ENCODE measurements at places on chromosomes 12 and 14.

DNA sequence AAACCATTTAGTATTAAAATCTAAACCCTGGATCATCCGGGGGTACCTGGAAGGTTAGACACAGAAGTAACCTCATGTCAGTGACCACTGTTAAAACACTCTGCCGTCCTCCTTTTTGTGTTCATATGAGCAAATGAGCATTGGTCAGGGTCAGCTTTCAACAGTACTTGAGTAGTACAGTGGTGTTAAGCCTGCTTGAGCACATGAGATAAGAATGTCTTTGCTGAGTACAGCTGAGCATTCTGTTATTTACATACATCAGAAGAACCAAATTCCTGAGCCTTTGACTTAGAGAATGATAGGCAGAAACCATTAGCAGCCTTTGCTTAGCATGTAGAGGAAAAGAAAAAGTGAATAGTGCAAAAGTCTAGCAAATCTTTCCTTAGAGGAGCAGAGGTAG, 38.6 kb upstream of the LRTM2 start:
- H3K4me1 ChIP-seq = peaks cover 20% of the 10 kb centered on the region
- H3K36me3 ChIP-seq = peaks cover 5% of the 10 kb centered on the region
- H3K27me3 ChIP-seq = no peaks in the 10 kb centered on the region

GRCh38 chr12:13205809-13206559, 9.5 kb downstream of the EMP1 start:
- H3K27me3 ChIP-seq = no peaks in the 10 kb centered on the region
- H3K27ac ChIP-seq = peak overlapping the region; percentile 97
- DNase-seq = no peak
- H3K4me1 ChIP-seq = peaks cover 100% of the 10 kb centered on the region

GRCh38 chr14:90246936-90247335, 9.4 kb upstream of the PSMC1 start:
- H3K36me3 ChIP-seq = no peaks in the 10 kb centered on the region
- peaks cover 10% of the 10 kb centered on the region for H3K27me3 ChIP-seq
- no peaks in the 10 kb centered on the region for H3K4me1 ChIP-seq
- no peak overlapping the region for H3K27ac ChIP-seq

DNA sequence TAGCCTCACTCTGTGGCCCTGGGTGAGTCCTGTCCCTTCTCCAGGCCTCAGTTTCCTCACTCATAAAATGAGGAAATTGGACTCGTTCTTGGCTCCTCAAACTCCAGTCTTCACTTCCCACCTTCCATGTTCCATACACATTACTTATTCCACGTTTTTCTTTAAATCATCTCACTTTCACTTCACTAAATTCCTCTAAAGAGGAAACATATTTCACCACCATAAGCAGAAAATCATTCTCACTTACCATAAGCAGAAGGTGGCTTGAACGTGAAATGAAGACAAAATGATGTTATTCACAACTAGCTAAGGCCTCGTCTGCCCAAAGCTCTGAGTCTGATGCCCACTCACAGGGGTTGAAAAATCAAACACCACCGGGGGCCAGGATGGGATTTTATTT, 278.3 kb downstream of the ADGRD1 start:
- no peak for DNase-seq
- no peak overlapping the region for H3K4me3 ChIP-seq
- peaks cover 9% of the 10 kb centered on the region for H3K4me1 ChIP-seq

- no peak for DNase-seq
- H3K27me3 ChIP-seq = no peaks in the 10 kb centered on the region
Measured at GRCh38 chr12:119631930-119632678, 35.8 kb upstream of the PRKAB1 start.

- no peaks in the 10 kb centered on the region for H3K27me3 ChIP-seq
- H3K4me1 ChIP-seq = no peaks in the 10 kb centered on the region
- no peak overlapping the region for H3K27ac ChIP-seq
- DNase-seq = no peak
- no peak overlapping the region for H3K4me3 ChIP-seq
Measured at GRCh38 chr12:62481843-62482540, 15.4 kb downstream of the MON2 start.

DNA sequence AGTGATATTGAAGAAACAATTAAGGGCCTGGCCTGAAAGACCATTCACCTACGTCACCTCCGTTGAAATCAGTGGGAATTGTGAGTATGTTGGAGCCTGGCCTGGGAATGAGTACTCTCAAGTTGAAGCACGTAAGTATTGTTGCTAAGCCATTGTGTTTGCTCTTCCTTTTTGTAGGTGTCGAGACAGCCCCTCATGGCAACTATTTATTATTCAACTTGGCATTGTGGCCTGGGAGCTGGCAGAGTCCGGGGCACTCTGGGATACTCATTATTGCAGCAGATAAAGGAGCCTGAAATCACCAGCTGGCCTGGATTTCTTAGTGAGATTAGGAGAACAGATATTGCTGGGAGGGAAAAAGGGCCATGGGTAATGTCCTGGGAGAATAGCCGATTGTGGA, 147.4 kb downstream of the C12orf75 start:
- H3K36me3 ChIP-seq = no peaks in the 10 kb centered on the region
- no peaks in the 10 kb centered on the region for H3K27me3 ChIP-seq
- H3K4me1 ChIP-seq = no peaks in the 10 kb centered on the region
- DNase-seq = no peak

DNA sequence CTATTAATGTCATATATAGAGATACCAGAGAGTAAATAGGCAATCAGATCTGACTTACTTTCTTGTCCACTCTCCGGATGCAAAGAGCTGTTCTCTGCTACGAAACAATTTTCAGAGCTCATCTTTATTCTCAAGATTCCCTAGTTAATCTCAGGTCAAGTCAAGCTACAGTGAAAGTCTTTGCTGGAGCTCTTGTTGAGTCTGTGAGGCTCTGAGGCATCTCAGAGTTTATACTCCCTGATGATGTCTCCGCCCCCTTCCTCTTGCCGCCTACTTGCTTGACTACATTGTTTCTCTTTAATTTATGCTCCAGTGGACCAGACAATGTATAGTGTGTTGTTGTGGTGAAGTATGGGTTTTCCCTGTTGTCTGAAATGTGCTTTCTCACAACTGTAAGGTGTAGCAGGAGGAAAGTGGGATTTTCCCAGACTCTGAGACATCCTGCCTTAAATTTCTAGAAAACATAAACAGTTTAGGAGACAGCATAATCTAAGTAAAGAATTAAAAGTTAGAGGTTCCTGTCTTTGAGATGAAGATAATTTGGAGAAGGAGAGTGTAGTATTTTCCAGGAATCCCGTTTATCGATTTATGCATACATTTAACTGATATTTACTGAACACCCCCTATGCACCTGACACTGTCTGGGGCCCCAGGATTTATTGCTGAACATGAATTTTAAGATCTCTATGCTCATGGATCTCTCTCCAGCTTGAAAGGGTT, at the start of gene CD69:
CD69 (minus strand) TSS at position 203 of the 720 bp plus-strand sequence; CDS start at position 122, 81 bp downstream.
- no peaks in the 10 kb centered on the region for H3K36me3 ChIP-seq
- H3K27ac ChIP-seq = peak within 1 kb of the TSS; percentile 5
- H3K4me3 ChIP-seq = peak within 1 kb of the TSS; percentile 27
- H3K27me3 ChIP-seq = no peaks in the 10 kb centered on the region
- DNase-seq = no peak

- H3K4me1 ChIP-seq = peaks cover 15% of the 10 kb centered on the region
- H3K27me3 ChIP-seq = no peaks in the 10 kb centered on the region
- H3K36me3 ChIP-seq = no peaks in the 10 kb centered on the region
- H3K27ac ChIP-seq = no peak overlapping the region
Measured at GRCh38 chr12:87513536-87514280, 515.5 kb downstream of the C12orf50 start.

DNA sequence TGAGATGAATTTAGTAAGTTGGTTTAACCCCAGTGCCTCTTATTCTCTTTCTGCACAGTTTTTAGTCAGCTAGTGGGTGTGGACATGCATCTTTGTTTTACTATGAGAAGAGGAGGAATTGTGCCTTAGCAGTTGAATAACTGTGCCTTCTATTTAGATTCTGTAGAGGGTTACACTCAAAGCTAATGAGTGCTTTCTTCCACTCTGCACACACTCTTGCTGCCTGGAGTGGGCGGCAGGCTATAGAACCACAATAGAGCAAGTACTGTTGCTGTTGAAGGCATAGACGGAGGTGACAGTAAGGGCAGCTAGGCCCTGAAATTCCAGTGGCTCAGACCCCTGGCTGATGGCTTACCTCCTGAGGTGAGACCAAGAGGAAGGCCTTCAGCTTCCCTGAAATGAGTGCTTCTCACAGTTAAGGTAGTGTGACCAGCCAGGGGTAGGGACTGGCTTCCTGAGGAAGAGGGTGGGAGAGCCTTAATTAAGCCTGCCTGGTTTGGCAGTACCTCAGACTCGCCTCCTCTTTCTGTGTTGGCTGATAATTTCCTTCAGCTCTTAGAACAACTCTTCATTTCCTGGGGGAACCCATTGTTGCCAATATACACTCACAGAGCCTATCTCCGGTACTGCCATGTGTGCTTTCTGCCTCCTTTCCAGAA, 24.7 kb downstream of the SUSD6 start:
- no peaks in the 10 kb centered on the region for H3K36me3 ChIP-seq
- DNase-seq = no peak
- H3K4me3 ChIP-seq = no peak overlapping the region
- peak overlapping the region; percentile 78 for H3K27ac ChIP-seq

- DNase-seq = no peak
- H3K4me3 ChIP-seq = no peak overlapping the region
- H3K4me1 ChIP-seq = no peaks in the 10 kb centered on the region
- H3K36me3 ChIP-seq = no peaks in the 10 kb centered on the region
- no peak overlapping the region for H3K27ac ChIP-seq
- peaks cover 76% of the 10 kb centered on the region for H3K27me3 ChIP-seq
Measured at GRCh38 chr12:106599302-106599701, 16.5 kb downstream of the RFX4 start.

DNA sequence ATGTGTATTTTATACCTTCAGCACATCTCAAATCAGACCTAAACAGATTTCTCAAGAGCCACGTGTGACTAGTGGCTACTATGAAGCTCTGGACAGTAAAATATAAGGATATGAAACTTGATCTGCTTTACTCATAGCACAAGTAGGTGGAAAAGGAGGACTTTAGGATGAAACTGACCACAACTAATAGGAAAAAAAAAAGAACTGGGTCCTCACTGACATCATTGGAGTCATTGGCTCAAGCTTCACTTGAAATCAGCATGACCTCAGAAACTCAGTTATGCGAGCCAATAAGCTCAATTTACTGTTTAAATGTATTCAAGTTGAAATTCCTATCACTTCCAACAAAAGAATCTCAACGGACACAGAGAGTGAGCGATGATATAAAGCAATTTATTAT, 34.1 kb upstream of the CIT start:
- DNase-seq = no peak
- H3K36me3 ChIP-seq = no peaks in the 10 kb centered on the region
- no peaks in the 10 kb centered on the region for H3K4me1 ChIP-seq

DNA sequence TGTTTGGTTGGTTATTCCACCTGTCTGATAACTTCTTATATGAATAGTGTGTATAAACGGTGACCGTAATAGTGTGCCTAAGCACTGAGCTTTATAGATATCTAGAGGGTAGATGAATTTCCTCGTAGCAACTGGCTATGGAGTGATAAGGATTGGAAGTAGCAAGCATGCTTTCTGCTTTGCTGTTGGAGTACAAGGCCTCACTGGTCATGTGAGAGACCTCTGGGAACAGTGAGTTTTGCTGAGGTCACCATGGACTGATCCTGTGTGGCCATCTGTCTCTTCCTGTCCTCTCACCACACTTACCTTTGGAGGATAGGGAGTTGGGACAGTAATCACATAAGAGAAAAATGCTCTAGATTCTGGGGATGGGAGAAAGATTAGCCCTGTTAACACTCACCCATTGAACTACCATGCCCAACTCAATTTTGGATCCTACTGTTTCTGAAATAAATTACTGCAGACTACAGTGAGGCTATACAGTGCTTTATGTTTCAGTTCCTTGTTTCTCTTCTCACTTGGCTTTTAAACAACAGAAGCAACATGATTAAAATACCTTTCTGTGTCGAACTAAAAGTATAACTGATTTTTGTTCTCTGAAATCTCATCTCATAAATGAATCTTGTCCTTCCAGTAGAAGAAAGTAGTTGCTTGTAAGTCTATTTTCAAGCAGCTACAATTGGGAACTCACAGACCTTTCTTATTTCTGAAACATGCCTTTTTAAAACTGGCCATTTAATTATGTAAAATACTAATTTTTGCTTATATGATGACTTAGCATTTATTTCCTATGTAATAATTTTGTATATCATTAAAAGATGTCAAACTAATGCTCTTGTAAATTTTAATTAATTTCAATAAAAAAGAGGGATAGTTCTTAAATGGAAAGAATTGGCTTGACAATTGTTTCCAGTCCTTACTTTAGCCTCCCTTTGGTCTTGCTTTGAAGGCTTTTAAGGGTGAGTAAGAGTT, 8.3 kb downstream of the TMX1 start:
- no peaks in the 10 kb centered on the region for H3K27me3 ChIP-seq
- H3K27ac ChIP-seq = no peak overlapping the region
- DNase-seq = no peak
- peaks cover 81% of the 10 kb centered on the region for H3K36me3 ChIP-seq

GRCh38 chr12:23495472-23495871, 454.0 kb downstream of the SOX5 start:
- DNase-seq = no peak
- H3K27ac ChIP-seq = no peak overlapping the region
- H3K4me1 ChIP-seq = no peaks in the 10 kb centered on the region
- H3K36me3 ChIP-seq = no peaks in the 10 kb centered on the region
- no peak overlapping the region for H3K4me3 ChIP-seq

DNA sequence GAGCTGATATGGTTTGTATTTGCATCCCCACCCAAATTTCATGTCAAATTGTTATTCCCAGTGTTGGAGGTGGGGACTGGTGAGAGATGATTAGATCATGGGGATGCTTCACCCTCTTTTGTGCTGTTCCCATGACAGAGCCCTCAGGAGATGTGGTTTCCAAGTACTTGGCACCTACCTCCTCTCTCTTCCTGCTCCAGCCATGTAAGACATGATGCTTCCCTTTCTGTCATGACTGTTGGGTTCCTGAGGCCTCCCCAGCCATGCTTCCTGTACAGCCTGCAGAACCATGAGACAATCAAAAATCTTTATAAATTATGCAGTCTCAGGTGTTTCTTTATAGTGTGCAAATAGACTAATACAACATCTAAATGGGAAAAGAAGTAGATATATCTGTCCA, 754.5 kb downstream of the TMEM121 start:
- no peaks in the 10 kb centered on the region for H3K27me3 ChIP-seq
- no peaks in the 10 kb centered on the region for H3K4me1 ChIP-seq
- no peak for DNase-seq
- no peak overlapping the region for H3K4me3 ChIP-seq
- H3K27ac ChIP-seq = no peak overlapping the region

DNA sequence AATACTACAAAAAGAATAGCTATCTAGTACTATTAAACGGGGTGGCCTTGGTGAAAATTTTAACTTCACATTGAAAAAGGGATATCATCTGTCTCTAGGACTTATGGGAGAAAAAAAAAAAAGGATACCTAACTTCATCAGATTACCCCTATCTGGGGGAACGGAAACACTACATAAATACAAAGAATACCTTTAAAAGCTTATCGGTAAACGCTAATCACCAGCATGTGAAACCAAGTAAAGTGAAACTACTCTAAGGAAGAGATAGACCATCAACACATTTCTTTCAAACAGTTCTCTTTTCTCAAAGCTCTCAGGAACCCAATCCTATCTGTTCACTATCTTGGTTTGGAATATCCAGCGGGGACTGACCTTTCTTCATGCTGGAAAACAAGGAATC, 3.5 kb downstream of the KICS2 start:
- no peaks in the 10 kb centered on the region for H3K27me3 ChIP-seq
- no peak overlapping the region for H3K27ac ChIP-seq
- no peak for DNase-seq
- H3K36me3 ChIP-seq = no peaks in the 10 kb centered on the region
- peaks cover 3% of the 10 kb centered on the region for H3K4me1 ChIP-seq

- no peak overlapping the region for H3K4me3 ChIP-seq
- DNase-seq = no peak
- H3K27me3 ChIP-seq = no peaks in the 10 kb centered on the region
- H3K36me3 ChIP-seq = no peaks in the 10 kb centered on the region
- H3K4me1 ChIP-seq = peaks cover 25% of the 10 kb centered on the region
Measured at GRCh38 chr12:3214526-3215365, 137.6 kb downstream of the TSPAN9 start.
